Hematopoietic multipotent progenitor cell treated with erythropoietin and hydrocortisone succinate and interleukin-3 and kit ligand, for 8 days (in vitro differentiated cells): ENCODE measurements at places on chromosomes 2 and 18.

DNA sequence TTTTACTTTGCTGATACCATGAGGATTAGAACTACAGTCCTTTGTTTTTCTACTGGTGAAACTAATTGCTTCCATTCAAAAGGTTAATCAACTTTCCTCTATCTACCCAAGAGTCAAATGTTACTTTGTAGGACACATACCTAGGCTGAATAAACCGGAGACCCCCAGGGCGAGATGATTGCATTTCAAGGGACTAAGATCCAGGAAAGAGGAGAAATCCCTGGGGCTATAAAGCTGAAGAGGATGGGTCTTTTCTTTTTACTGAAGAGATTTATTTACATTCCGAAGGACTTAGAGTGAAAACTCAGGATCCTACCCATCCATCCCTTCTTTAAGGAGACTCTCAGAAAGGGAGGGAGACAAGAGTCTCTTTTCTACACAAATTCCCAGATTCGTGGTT lies 331.9 kb downstream of the CDH19 start:
- DNase-seq = no peak

DNA sequence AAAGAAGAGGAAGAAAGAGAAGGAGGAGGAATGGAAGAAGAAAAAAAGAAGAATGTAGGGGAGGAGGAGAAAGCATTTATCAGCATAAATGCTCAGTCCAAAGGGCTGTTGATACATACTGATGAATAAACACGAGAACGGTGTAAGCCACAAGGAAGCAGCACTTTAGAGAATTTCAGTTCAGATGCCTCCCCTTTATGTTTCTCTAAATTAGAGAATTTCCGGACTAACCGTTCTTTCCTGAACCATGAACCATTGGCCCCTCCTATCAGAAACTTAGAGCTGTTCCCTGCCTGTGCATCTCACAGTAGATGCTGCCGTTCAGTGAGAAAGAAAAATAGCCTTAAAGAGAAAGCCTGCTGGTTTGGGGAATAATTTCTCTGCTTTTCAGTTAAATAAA lies 49.2 kb upstream of the TUBA3D start:
- DNase-seq = no peak

- DNase-seq = peak; percentile 41
Observed at GRCh38 chr2:153478289-153479261, at the start of gene RPRM. Gene RPRM, minus strand, starts transcription at chr2:153478762. Its CDS starts 197 bp downstream, at chr2:153478565.

- no peak for DNase-seq
Observed at GRCh38 chr18:7778181-7778580, 211.1 kb downstream of the PTPRM start.

DNA sequence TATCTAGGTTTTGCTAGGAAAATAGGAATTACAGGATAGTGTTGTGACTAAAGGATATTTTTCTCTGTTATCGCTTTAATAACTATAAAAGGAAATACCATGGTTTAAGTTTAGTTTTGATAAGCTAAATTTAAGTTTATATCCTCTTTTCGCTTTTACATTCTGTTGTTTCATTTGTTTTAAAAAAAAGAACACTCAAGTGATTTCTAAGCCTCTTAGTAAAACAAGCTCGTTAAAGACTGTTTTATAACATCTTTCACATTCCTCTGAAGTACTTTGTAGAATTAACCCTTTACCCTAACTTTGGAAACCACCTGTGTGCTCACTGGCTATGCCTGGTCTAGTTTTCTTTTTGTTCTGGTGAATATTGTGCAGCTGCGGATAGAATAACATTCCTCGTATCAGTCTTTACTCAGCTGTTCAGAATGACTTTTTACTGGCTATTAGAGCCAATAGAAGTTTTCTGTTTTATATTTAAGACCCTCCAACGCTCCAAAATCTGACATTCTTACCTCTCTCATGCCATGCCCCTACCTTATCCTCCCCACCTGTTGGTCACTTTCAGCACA lies 183.1 kb downstream of the PTPRM start:
- no peak for DNase-seq

- peak; percentile 45 for DNase-seq
Observed at GRCh38 chr2:101251844-101252407, 760 bp upstream of the CNOT11 start.

GRCh38 chr2:13114391-13114790 lies 397.7 kb downstream of the TRIB2 start:
- DNase-seq = peak; percentile 20

DNA sequence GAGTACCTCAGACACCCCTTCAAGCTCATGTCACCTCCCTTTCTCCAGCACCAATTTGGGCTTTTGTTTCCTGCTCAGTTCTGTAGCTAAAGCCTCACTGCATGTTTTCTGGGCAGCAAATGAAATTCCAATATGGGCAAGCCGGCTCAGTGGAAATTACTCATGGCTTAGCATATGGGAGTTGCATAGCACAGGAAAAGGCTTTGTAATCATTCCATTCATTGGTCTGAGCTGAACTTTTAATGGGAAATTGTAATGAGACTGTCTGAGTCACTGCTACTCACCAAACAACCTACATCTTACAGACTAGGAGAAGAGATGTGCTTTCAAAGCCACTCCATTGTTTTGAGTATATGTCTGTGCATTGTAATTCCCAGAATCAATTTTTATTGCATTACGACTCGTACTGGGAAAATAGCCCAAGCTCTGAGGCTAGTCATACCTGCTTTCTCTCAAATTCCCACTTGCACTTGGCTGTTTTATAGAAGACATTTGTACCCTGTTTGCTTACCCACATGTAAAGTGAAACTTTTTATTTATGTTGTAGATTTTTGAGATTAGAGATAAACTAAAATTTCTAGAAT lies 139.5 kb upstream of the LRATD1 start:
- no peak for DNase-seq

DNA sequence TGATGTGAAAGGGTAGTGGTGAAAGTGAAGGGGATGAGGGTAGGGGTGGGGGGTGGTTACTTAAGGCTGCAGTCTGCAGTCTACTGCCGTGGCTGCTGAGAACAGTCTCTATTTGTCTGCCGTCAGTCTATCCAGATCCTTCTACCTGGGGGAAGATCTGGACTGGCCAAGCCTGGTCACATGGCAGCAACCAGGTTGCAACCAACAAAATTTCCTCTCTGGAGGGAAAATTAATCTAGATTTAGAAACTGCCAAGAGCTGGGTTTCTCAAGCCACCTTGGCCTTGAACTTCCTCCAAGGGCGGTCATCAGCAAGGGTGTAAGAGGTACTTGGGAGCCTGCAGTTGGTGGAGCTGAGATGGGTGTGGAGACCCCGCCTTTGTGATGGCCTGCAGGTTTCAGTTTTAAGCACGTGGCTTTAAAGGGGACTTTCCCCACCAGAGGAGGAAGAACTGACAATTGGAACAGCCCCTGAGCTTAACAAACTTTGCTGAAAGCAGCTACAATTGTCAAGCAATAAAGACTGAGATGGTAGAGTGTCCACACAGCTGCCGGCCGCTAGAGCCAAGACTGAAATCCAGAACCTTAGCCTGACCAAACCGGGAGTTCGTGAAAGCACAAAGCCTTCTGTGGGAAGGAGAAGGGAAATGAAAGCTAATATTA lies 31.4 kb upstream of the KCMF1 start:
- DNase-seq = peak; percentile 69

GRCh38 chr18:53771664-53772063 lies 452.8 kb downstream of the MBD2 start:
- no peak for DNase-seq

DNA sequence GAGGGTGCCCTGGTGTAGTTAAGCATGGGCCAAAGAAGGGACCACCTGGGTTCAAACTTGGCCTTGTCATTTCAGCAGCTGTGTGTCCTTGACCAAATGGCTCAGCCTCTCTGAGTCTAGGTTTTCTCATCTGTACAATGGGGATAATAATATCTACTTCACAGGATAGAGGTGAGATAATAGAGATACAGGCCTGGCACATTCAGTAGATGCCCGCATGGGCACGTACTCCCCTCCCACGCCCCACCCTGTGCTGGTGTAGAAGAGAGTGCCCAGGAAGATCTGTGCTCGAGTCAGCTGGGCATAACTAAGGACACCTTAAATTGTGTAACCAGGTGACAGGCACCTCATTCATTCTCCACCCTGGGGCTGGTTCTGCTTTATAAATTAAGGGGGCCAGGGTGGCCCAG lies 8.4 kb upstream of the TMEM185B start:
- DNase-seq = no peak

GRCh38 chr18:13562494-13563029 lies 163.8 kb downstream of the FAM210A start:
- no peak for DNase-seq

DNA sequence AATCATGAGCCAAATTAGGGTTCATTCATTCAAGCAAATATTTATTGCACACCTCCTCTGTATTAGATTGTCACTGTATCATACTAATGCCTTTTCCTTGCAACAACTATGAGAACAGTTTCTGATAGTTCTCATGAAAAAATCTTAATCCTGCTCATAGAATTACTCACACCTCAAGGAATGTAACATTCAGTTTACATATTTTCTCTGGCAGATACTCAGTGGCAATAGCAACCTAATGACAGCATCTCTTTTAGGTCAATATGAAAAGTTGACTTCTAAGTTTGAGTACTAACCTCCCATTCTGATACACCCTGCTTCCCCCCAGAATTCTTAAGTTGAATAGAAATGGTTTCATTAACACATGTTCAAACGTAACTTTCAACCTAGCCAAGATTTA lies 132.0 kb downstream of the VWC2L start:
- DNase-seq = no peak

GRCh38 chr2:230627806-230628724 lies 84.6 kb upstream of the CAB39 start:
- DNase-seq = peak; percentile 82

GRCh38 chr18:41459656-41460055 lies 495.4 kb upstream of the PIK3C3 start:
- no peak for DNase-seq

- no peak for DNase-seq
Observed at GRCh38 chr2:41720331-41721251, 327.2 kb upstream of the PKDCC start.

- no peak for DNase-seq
Observed at GRCh38 chr18:50507120-50507590, 52.7 kb upstream of the MAPK4 start.

DNA sequence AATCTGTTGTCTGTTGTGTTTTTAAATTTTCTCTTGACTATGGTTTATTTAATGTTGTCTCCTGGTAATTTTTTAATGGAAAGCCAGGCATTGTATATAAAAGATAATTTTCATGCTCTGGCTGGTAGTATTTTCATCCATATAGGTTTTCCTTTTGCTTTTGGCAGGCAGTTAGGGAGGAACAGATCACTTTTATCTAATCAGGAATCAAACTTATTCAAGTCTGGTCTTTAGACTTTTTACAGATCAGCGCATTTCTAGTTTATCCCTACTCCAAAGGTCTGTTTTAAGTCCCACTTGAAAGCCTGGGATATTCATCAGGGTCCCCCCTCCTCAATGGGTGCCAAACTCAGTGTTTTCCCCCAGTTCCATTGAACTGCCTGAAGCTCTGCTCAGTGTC lies 17.2 kb downstream of the PLB1 start:
- no peak for DNase-seq

DNA sequence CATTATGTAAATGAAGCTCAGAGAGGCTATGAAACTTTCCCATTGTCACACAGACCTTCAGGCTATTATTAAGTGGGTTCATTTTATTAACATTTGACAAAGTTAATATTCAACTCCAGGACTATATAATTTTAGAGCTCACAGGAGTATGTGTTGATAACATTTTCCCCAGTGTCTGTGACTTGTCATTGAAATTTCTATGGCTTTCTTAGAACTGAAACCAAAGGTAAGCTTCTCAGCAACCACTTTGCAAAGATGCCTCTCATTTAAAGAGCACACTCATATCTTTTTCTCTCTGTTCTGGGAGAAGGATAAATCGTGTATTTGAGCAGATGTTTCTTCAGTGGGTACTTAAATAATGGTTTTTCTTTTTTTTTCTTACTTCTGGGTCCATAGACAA lies 61.8 kb upstream of the LHCGR start:
- no peak for DNase-seq

DNA sequence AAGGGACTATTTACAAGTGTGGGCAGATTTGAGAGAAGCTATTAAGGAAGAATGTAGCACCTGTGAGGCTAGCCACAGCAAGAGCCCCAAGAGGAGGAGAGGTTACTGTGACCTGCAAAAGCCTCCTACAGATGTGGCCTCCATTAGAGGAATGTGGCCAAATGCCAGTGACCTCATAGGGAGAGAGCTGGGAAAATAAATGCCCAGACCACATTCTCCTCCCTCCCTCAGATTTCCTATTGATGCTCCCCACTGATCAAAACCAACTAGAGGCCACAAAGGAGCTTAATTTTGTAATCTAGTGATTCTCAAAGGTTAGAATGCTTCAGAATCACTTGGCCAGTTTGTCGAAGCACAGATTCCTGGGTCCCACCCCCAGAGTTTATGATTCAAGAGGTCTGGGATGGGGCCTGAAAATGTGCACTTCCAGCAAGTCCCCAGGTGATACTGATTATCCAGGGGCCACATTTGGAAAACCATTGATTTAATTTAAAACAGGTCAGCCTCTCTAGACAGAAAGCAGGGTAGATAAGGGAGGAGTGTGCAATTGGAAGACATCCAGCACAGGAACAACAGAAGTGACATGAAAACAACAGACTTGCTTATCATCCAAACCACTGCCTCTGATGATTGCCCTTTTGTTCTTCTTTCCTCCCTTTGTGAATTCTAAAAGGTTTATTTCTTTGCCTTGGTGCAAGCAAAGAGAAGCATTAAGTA lies 61.2 kb upstream of the RBBP8 start:
- DNase-seq = peak; percentile 28

- peak; percentile 85 for DNase-seq
Observed at GRCh38 chr2:238370823-238371372, 50.6 kb downstream of the TRAF3IP1 start.

DNA sequence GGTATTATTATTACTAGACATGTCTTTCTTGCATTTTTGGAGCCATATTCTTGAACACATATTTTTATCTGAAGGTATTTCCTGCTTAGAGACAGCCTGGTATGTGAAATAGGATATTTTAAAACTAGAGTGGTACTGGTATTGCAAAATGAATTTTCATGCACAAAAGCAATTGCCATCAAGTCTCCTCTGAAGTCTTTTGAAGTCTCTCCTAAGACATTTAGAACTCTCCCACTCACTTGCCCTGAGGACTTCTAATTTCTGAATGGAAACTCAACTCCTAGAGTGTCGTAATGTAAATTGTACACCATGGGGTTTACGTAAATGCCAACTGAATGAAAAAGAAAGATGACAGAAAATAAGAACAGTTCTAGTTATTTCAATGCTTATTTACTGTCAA lies 967.0 kb downstream of the DCDC2C start:
- DNase-seq = no peak

GRCh38 chr2:26477911-26478253 lies at the start of gene OTOF:
Gene OTOF, minus strand, starts transcription at chr2:26478124.
- DNase-seq = no peak

GRCh38 chr2:5926871-5927512 lies 234.8 kb downstream of the SOX11 start:
- DNase-seq = no peak

DNA sequence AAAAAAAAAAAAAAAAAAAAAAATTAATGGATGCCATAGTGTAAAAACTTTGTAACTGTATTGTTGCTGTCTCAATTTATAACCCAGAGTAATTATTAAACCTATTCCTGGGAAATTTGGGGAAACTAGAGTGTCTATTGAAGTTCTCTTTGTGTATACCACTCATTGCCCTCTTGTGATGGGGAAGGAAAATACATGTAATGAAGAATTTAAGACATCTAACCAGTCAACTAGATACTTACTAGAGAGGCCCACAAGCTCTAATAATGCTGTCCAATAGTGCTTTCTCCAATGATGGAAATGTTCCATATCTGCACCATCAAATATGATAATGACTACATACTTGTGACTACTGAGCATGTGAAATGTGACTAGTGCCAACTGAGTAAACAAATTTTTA lies 168.5 kb upstream of the SLC39A10 start:
- peak; percentile 35 for DNase-seq

- no peak for DNase-seq
Observed at GRCh38 chr2:27803046-27803445, 31.5 kb downstream of the MRPL33 start.
